ENCODE measurements at places on chromosomes 11 and 22.
A peak's percentile ranks its signal among the peaks of the same experiment; 100 is the strongest.

GRCh38 chr11:114059278-114059983 is at the start of gene ZBTB16:
TSS of gene ZBTB16 (plus strand) at chr11:114059711. CDS start at chr11:114063301, 3,590 bp downstream.
- peak; percentile 49 for DNase-seq

- no peak for DNase-seq
Measured at GRCh38 chr22:48941903-48942575, 885.6 kb downstream of the BRD1 start.

GRCh38 chr11:104907521-104908185 is 9.4 kb upstream of the CASP12 start:
- DNase-seq, result no peak

- DNase-seq, result no peak
Measured at GRCh38 chr11:76230392-76230791, 24.1 kb upstream of the WNT11 start.

- no peak for DNase-seq
Measured at GRCh38 chr11:596374-596773, 19.4 kb downstream of the IRF7 start.

DNA sequence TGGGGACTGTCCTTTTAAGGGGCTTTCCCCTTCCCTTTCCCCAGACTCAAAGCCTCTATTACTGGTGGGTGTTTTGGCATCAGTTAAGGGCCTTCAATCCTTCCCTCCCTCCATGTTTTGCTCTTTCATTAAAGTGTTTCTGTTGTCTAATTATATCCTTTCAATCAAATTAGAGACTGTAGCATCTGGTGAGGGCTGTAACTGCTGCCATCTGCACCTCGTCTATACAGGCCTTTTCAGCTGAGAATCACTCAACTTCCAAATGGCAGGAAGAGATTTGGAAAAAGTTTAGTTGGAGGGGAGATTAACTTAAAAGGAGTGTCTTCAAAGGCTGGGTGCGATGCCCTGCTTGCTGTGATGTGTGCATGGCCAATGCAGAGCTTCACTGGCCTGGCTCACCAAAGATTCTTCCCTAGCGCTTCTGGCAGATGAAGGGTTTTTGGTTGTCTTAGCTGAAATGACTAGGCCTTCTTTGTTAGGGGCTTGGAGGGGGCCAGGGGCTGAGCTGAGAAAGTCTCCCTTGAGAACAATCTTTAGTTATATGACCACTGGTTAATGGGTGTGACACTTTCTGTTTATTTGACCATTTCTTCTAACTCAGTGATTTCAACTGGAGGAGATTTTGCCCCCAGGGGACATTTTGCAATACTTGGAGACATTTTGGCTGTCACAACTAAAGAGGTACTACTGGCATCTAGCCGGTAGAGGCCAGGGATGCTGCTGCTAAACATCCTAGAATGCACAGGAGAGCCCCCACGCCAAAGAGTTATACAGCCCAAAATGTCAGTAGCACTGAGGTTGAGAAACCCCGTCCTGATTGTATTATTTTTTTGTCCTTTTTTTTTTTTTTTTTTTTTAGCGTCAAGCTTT is 7.5 kb downstream of the KREMEN1 start:
- no peak for DNase-seq
